Memory B cell (primary cell): ENCODE measurements at places on chromosomes 16 and 17.
A peak's percentile ranks its signal among the peaks of the same experiment; 100 is the strongest.

DNA sequence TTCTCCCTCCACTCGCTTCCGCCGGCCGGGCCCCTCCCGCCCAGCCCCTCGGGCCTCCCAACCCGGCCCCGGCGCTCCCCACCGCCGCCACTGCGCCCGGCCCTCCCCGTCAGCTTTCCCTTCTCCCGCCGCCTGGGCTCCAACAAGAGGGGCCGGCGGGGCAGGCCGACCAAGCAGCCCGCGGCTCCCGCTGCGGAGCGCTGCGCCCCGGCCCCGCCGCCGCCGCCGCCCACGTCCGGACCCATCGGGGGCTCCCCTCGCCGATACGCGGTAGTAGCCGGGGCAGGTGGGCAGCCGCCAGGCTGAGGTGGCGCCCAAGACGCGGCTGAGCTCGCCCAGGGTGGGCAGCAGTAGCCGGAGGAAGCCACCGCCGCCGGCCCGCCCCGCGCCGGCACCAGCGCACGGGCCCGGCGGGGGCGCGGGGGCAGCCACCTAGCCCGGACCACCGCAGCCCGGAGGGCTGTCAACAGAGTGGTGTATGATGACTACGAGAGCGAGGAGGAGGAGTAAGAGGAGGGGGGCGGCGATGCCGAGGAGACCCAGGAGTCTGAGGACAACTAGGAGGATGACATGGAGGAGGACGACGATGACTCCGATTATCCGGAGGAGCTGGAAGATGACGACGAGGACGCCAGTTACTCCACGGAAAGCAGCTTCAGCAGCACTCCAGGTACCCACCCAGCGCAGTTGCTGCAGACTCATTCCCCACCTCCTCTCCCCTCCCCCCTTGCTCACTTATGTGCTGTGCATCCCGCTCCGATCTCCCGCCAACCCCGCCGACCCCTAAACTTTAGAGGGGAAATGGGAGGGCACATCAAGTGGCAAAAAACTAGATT lies 498 bp downstream of the LRRC37B start:
- peak; percentile 9 for DNase-seq
- peak overlapping the region; percentile 86 for H3K27ac ChIP-seq
- no peaks in the 10 kb centered on the region for H3K36me3 ChIP-seq
- H3K4me1 ChIP-seq = peaks cover 26% of the 10 kb centered on the region

DNA sequence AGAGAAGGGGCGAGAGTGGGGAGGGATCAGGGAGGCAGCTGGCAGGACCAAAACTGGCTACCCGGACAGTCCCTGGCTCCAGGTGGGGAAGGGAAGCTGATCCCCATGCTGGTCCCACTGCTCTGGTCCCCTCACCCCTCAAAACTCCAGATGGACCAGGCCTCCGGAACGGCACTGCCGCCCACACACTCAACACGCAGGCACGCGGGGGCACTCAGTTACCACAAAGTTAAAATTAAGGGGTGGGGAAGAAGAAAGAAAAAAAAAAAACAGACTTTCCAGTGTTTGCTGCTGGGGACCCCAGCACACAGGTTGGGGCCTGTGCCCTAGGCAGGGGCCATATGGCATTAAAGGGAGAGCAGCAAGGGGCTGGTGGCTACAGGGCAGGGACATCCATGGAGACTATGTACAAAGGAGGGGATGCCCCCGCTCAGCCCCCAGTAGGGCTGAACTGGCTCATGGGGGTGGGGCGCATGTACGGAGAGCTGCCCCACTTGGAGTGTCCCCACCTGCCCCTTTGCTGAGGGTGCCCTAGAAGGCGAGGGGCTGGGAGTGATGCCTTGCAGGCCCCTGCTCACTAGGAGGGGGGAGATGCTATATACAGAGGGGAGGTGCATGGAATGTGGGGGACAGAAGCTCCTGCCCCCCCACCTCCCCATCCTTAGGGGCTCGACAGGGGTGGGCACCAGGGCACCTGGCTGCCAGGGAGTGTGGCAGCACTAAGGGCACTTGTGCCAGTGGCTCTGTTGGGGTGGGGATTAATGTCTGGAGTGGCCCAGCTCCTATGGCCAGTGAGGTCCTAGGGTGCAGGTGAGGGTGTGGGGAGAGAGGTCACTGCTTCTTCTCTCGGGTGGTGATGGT lies 5.6 kb downstream of the TP53I13 start:
- no peak overlapping the region for H3K27ac ChIP-seq
- DNase-seq = no peak
- H3K27me3 ChIP-seq = no peaks in the 10 kb centered on the region
- H3K4me3 ChIP-seq = no peak overlapping the region
- H3K4me1 ChIP-seq = peaks cover 19% of the 10 kb centered on the region

- H3K4me3 ChIP-seq = no peak overlapping the region
- no peak for DNase-seq
- H3K27ac ChIP-seq = no peak overlapping the region
- peaks cover 7% of the 10 kb centered on the region for H3K36me3 ChIP-seq
Measured at GRCh38 chr16:17294856-17295255, 175.9 kb downstream of the XYLT1 start.

GRCh38 chr17:77560841-77561240 lies 397.7 kb upstream of the TNRC6C start:
- H3K27ac ChIP-seq = no peak overlapping the region
- H3K4me1 ChIP-seq = peaks cover 2% of the 10 kb centered on the region
- no peak overlapping the region for H3K4me3 ChIP-seq
- DNase-seq = no peak
- peaks cover 15% of the 10 kb centered on the region for H3K27me3 ChIP-seq
